ENCODE measurements at places on chromosomes 6 and 20.
A peak's percentile ranks its signal among the peaks of the same experiment; 100 is the strongest.

DNA sequence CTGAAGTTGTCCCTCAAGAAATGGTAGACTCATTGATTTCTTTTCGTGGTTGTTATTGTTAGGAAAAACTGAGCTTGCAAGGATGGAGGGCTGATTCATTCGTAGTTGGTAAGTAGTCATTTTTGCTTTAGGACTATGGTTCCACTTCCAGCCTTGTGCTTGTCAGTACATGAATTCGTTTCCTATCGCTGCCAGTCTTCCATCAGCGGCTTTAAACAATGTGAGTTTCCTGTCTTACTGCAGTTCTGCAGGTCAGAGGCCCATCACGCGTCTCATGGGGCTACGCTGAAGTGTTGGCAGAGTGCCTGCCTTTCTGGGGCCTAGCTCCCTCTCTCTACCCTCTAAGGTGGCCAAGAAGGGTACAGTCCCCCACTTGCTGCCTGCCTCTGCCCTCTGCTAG lies 11.4 kb upstream of the MDFI start:
- DNase-seq = no peak

DNA sequence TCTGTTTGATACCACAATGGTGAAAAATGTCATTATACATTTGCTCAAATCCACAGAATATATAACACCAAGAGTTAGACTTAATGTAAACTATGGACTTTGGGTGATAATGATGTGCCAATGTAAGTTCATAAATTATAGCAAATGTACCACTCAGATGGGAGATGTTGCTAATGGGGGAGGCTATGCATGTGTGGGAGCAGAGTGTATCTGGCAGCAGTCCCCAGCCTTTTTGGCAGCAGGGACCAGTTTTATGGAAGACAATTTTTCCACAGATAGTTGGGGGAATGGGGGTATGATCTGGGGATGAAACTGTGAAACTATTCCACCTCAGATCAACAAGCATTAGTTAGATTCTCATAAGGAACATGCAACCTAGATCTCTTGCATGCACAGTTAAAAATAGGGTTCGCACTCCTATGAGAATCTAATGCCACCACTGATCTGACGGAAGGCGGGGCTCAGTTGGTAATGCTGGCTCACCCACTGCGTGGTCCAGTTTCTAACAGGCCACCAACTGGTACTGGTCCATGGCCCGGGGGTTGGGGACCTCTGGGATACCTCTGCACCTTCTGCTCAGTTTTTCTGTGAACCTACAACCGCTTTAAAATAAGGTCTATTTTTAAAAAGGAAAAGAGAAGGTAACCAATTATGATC lies 8.0 kb downstream of the HLA-DQA1 start:
- no peak for DNase-seq

DNA sequence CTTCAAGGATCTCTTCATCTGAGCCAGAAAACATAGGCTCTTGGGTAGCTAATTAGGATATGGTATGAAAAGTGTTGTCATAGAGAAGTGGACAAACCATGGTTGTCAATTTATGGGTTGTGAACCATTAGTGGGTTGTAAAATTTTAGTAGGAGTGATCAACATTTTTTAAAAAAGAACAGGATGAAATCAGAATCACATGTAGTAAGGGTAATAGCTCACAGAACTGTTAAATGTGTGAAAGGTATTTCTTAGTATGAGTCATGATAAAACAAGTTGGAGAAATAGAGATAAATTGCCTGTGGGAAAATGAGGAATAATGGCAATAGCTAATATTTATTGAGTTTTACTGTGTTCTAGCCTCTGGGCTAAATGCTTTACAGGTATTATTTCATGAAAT lies 113.4 kb downstream of the MAP3K4 start:
- no peak for DNase-seq

DNA sequence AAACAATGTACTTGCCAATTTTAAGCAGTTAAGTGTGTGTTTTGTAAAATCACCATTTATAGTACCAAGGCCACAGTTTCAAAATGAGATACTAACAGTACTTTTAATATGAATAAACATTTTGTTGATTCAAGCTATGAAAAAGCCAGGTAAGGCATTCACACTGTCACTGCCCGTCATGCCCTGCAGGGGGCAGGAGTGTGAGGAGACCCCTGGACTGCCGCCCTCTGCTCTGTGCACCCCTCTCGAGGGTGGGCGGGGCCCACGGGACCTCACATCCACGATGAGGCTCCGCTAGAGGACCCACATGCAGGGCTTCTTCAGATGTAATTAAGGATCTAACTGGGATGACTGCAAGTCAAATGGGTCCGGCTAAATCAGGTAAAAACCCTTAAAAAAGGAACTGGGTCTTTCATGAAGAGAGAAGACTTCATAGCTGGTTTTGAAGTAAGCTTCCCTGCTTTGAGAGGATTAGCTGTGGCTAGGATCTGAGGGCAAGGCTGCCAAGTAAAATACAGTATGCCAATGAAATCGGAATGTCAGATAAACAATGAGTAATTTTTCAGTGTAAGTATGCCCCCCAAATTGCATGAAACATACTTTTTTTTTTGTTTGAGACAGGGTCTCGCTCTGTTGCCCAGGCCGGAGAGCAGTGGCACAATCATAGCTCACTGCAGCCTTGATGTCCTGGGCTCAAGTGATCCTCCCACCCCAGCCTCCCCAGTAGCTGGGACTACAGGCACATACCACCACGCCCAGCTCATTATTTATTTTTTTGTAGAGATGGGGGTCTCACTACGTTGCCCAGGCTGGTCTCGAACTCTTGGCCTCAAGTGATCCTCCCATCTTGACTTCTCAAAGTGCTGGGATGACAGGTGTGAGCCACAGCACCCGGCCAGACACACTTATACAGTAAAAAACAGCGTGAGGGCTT lies 18.7 kb downstream of the DIDO1 start:
- DNase-seq = no peak

GRCh38 chr6:55399351-55399750 lies 72.1 kb downstream of the GFRAL start:
- DNase-seq = no peak

GRCh38 chr6:43276577-43277305 lies 21.3 kb upstream of the SLC22A7 start:
- DNase-seq = no peak

DNA sequence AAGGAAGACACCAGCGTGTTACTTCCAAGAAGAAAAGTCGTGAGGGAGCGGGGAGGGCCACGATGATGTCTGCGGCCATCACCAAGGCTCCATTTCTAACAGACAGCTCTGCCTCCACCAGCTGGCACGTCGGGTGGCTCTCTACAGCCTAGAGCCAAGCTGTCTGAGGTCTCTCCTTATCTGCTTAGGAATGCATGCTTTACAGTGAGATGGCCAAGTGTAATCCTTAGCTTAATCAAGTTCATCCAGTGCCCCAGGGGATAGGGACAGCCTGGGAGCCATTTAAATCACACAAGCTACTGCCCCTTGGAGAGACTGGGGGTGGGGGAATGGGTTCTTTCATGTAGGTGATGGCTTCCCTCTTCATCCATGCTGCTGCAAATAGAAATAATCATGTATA lies 213.8 kb upstream of the CST7 start:
- no peak for DNase-seq

DNA sequence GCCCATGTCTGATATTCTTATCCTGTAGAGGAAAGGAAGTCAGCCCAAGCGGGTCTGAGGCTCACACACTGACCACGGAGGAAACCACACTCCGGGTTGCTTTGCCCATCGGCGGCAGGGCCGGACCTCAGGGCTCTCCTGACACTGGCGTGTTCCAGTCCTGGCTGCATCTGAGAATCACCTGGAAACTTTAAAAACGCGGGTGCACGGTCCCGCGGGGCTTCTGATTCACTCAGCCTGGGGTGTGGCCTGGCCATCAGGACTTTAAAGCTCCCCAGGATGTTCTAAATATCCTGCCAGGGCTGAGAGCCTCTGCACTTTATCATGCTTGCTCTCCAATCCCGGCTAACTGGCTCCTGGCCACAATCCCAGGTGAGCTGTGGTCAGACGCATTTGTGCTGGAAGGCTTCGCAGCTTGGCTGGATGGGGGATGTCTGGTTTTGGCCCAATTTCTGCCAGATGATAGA lies 47.7 kb upstream of the DACT2 start:
- DNase-seq = no peak

- DNase-seq = no peak
Observed at GRCh38 chr20:54123587-54124180, 50.1 kb downstream of the CYP24A1 start.

- no peak for DNase-seq
Observed at GRCh38 chr6:166277892-166278578, 30.2 kb downstream of the PRR18 start.

- no peak for DNase-seq
Observed at GRCh38 chr6:37785002-37785662, 34.4 kb upstream of the ZFAND3 start.

DNA sequence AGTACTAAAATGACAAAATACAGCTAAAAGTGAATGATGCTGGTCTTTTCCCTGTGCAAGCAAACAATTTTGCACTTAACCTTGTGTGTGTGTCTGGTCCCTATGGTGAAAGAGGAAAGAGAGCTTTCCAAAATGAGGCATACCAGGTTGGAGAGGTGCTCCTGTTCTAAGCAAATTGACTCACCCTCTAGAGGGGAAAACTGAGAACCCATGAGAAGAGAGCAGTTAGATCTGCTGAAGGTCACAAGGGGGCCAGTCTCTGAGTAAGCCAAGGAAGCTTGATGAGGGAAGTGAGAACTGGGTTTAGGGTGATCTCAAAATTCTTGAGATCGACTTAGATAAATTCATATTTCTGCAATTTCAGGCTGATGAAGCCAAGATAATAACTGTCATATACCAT lies 157.5 kb upstream of the TBX18 start:
- DNase-seq = no peak

- peak; percentile 45 for DNase-seq
Observed at GRCh38 chr6:33426590-33427511, 7.0 kb downstream of the SYNGAP1 start.

DNA sequence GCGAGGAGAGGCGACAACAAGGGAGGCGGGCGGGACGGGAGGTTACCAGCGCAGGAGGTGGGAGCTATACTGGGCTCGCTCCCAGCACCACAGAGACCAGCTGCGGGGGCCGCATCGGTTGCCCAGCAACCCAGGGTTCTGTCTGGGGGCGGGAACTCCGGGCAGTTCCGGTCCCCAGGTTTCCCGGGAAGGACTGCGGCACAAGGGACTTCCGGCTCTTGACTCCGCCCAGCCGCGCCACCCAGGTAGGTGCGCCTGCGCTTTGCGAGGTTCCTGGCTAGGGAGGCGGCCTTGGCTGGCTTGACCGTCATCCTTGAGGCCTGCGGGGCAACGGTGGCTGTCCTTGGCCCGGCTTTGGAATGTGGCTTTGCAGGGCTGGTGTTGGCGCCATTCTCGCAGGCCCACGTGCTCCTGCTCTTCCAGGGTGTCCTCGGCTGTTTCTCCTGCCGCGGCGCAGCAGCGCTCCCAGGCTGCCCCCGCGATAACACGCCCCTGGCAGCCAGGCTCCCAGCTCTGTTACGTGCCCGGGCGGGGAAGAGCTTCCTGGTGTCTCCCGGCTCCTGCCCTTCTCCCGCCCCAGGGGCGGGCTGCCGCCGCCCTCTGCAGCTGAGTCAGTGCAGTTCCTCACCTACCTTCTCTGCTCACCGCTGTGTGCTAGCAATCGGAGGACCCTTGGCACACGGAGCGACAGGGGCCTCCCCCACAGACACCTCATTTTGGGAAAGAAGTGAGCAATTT lies at the start of gene RSPH3:
TSS of gene RSPH3 (minus strand) at position 537 of the 738 bp plus-strand sequence. CDS start 652 bp downstream, outside the sequence.
- peak; percentile 87 for DNase-seq

- DNase-seq = no peak
Observed at GRCh38 chr6:22083119-22083518, 213.7 kb downstream of the PRL start.

DNA sequence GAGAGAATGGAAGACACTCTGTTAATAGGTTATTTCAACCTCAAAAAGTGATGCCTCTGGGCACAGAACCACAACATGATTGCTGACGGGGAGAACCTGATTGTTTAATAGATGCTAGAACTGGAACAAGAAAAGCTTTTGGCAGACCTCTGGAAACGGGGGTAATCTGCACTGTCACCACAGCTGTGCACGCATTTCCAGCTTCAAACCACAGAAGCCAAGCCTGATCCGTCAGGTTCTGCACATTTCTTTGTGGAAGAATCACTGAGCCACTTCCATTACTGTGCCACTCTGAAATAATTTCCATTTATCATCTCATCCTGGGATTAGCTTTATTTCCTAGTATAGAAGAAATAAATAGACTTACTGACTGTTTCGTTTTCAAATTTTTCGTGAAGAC lies 309.3 kb downstream of the FARS2 start:
- no peak for DNase-seq

DNA sequence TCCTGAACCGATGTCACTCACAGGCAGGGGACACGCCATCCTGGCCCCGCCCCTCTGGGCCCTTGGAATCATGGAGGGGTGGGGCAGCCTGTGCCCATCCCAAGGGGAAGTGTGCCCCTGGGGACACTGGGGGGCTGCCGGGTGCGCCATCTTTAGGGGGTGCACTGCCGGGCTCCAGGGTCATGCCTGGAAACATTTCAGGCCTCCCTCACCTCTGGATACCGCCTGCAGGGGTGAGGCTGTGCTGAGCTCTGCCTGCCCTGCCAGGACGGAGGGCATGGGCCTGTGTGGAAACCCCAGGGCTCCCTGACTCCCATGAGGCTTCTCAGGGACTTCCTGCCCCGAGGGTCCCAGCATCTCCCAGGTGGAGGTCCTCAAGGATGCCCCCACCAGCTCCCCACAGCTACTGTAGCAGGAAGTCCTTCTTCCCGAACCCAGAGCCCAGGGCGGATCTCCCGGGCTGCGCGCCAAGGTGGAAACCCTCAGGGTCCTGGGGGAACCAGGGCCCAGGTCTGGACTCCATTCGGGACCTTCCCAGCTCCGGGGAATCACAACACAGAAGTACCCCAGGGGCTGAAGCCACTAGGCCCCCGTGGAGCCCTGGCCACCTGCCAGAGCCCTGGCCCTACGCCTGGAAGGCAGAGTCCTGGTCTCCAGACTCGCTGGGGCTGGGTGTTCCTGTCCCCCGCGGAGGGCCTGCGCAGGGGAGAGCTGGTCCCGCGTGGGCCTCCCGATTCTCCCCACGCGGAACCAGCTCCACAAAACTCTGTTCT lies 15.6 kb downstream of the CHRNA4 start:
- no peak for DNase-seq

DNA sequence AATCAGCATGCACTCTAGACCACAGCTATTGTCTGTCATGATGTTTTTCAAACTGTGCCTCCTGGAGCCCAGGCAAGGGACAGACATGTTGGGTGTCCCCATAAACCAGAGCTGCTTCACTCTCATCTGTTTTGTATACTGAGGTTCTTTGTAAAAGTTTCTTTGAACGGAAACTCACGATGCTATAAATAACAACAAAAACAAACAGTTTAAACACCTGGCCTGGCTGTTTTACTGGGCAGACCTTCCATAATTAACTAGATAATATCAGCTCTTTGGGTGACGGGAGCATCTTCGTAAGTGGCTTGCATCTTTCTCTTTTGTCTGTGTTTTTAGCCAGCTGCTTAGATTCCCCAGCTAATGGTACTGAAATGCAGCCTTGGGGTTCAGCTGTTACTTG lies 190.3 kb downstream of the ZDHHC14 start:
- DNase-seq = no peak

- no peak for DNase-seq
Observed at GRCh38 chr6:79466207-79466834, 70.9 kb downstream of the LCA5 start.

GRCh38 chr20:30963591-30963990 lies 293.9 kb upstream of the DEFB115 start:
- DNase-seq = no peak

Data from effector memory CD4-positive, alpha-beta T cell (primary cell).